Stimulated activated CD4-positive, alpha-beta T cell treated with anti-CD3 and anti-CD28 coated beads, Interleukin-4, amount 100 ng/mL, for 24 hours (primary cell): ENCODE measurements at places on chromosomes 5 and 9.

DNA sequence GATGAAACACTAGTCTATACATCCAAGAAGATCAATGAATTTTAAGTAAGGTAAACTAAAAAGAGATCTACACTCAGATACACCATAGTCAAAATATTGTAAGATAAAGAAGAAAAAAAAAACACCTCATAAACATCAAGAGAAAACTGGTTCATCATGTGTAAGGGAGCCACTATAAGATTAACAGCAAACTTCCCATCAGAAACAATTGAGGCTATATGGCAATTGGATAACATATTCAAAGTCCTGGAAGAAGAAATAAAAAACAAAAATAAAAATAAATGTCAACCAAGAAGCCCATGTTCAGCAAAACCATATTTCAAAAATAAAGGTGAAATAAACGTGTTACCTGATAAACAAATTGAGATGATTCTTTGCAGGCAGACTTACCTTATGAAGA lies 3.6 kb downstream of the OR13C8 start:
- DNase-seq = no peak

- DNase-seq = no peak
Measured at GRCh38 chr5:136984772-136985446, 514.2 kb downstream of the SPOCK1 start.

- DNase-seq = no peak
Measured at GRCh38 chr9:128138001-128138400, 10.5 kb upstream of the PTGES2 start.

DNA sequence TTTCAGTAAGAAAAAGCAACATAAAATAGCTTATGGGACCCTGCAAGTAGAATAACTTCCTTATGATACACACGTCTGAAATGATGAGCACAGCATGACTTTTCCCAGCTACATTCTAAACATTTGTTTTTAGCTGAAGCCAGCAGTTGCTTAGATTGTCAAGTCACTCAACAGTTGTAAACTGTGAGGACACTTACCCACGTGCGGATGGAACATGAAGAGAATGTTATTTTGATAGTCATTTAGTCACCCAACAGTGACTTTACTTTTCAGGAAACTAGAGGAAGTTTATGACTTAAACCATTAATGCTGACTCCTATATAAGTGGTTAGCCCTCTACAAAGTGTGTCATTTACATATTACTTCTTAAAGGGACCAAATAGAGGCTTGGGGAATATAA lies 3.0 kb downstream of the HACD4 start:
- peak; percentile 15 for DNase-seq

DNA sequence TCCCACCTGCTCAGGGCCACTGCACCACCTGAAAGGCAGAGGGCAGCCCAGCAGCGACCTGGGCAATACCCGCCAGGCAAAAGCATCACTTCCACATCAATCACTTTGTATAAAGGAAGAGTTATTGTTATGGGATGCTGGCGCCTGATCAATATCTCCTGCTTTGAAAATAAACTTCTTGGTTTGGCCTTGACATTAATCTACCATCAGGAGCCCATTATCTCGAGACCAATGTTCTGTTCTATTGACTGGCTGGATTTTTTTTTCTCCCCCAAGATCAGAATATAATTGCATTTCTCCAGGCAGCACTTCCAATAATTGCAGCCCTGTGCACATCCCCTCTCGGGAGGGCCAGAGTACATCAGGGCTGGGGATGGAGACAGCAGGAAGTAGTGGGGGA lies 44.4 kb upstream of the SAP30L start:
- DNase-seq = no peak

- DNase-seq = no peak
Measured at GRCh38 chr5:95797301-95797700, 25.2 kb downstream of the GLRX start.

- no peak for DNase-seq
Measured at GRCh38 chr5:13478831-13479465, 465.5 kb downstream of the DNAH5 start.

GRCh38 chr5:139601429-139601828 lies 40.3 kb downstream of the UBE2D2 start:
- no peak for DNase-seq

DNA sequence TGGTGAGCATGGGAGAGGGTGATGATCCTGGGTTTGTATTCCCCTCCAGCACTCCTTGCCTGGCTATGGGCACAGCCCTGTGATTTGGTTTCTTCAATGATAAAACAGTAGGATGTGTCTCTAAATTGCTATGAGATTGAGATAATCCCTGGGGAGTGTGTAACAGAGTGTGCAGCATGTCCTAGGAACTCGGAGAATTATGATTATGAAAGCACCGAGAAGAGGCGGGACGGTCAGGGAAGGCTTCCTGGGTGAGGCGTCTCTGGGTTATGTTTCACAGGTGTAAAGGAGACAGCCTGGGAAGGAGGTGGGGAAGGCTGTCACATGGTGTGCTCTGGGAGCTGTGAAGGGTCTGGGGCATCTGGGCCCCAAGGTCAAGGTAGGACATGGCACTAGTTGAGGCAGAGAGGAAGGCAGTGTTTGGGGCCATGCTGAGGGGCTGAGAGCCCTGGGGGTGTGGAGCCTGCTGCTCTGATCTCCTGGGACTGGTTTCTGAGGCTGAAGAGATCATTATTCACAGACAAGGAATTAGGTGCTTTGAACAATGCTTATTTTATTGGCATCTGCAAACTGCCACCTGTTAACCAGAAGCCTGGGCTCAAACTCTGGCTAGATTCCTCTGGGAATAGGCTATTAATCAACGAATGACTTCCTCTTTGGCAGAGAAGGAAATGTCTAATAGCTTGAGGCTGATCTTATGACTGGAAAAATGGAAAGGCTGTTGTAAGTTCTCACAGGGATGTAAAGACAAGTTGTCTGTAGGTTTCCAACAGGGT lies 73.8 kb upstream of the IL12B start:
- DNase-seq = no peak

GRCh38 chr5:96280946-96281393 lies 152.1 kb downstream of the PCSK1 start:
- no peak for DNase-seq

GRCh38 chr5:80754900-80755299 lies 100.1 kb upstream of the DHFR start:
- peak; percentile 56 for DNase-seq

- DNase-seq = no peak
Measured at GRCh38 chr9:109164042-109164441, 3.0 kb downstream of the FRRS1L start.

DNA sequence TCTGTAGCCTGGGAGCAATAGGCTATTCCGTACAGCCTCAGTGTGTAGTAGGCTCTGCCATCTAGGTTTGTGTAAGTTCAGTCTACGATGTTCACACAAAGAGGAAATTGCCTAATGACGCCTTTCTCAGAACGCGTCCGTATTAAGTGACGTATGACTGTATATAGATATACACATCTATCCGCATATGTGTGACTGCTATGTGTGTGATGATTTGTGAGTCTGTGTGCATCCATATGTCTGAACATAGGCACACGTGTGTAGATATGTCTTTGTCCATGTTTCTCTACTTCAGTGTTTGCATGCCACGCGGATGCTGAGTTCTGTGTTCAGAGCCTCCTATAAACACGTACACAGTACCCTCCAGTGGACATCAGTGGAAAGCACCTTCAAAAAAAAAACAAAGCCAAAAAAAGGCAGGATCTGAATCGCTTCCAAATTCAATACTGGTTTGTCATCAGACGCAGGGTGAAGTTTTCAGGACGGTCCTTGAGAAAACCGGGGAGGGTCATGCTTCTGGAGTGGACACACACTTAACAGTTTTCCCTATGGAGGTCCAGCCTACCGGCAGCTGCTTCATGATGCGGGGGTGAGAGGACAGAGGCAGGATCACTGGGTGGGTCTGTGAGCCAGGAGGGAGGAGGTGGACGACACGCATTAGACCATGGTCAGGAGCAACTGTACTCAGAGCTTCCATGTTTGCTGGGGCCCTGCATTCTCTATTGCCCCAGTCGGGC lies 29.5 kb upstream of the ALDH1B1 start:
- DNase-seq = no peak

DNA sequence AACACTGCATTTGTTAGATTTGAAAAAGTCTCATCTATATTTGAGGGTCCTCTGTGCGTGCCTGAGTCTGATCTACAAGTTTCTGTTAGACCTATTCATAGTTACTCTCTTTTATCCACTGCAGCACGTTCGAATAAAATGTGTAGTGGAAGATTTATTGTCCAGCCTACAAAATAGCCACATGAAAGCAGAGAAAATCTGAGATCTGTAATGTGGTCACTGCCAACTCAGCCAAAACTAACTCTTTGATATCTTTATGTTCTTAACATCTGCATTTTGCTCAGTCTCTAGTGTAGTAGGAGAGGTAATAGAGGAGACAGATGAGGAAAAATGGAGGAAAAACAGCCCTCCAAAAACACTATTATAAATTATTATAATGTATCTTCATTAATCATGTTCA lies 354.0 kb downstream of the NPR3 start:
- DNase-seq = no peak

DNA sequence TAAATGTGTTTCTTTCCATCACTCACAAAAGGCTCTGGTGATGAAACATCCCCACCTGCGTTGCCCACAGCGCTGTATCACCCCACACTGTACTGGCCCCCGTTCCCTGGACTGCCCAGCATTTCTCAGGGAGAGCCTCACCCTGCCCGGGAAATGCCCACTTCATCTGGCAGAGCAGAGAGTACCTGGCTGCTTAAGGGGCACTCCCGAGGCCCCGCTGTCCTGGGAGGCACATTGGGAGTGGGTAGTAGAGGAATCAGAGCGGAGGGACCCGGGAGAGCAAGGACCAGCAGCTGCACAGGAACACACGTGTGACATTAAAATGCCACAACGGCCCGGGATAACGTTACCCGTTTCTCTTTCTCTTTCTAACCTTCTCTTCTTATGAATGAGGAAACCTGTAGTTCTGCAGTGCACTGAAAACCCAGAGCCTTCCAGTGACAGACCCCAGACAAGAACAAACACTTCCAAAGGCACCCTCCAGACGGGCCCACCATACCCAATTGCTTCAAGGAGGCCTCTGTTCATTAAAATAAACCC lies 110.0 kb downstream of the ROR2 start:
- DNase-seq = no peak

GRCh38 chr5:167643631-167644280 lies 647.7 kb upstream of the WWC1 start:
- DNase-seq = no peak

DNA sequence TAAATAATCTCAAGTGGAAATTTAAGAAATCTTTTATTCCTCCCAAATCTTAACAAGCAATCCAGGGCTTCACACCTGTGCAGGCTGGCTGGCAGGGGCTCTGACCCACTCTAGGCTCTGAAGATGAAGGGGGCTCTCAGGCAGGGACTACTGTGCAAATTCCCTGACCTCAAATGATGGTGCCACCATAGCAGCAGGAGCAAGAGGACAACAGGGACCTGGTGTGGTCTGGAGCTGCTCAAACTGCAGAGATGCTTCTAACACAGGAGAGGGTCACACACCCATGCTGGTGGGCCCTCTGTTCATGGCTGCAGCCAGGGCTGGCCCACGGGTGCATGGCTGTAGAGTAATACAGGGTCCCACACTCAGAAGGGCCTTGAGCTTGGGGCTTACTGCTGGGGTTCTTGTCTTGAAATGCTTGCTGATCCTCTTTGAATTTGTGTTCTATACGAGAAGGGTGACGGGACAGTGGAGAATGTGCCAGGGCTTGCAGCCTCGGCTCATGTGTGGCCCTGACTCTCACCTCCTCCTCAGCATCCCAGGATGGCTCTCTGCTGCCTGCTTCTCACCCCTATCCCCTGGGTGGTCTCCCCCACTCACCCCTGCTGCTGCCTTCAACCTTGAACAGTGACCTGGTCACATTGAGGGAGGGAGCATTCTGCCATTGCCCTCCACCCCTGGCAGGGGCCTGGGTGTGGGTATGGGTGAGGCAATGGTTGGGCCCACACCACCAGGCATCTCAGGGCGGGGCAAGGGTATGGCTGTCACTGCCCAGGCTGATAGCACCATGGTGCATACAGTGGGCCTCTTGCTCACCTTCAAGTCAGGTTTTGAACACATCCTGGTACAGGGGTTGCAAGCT lies 191.7 kb downstream of the FSTL4 start:
- DNase-seq = peak; percentile 1

DNA sequence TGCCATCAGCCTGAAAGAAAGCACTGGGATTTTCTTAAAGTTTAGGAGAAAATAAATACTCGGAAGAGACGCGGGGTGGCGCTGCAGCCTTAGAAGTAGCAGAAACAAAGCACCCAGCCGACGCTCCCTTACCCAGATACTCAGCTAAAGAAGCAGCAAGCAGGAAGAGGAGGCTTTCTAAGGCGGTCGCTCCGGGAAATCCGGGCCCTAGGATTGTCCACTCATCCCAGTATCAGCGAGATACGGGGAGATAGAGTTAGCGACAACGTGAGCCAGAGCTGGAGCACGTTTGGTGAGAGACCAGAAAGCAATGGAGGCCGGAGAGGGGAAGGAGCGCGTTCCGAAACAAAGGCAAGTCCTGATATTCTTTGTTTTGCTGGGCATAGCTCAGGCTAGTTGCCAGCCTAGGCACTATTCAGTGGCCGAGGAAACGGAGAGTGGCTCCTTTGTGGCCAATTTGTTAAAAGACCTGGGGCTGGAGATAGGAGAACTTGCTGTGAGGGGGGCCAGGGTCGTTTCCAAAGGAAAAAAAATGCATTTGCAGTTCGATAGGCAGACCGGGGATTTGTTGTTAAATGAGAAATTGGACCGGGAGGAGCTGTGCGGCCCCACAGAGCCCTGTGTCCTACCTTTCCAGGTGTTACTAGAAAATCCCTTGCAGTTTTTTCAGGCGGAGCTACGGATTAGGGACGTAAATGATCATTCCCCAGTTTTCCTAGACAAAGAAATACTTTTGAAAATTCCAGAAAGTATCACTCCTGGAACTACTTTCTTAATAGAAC lies at the start of gene PCDHB2:
Gene PCDHB2, plus strand, starts transcription at position 135 of the 782 bp plus-strand sequence. Its CDS starts 176 bp downstream, at position 311.
- DNase-seq = no peak

- no peak for DNase-seq
Measured at GRCh38 chr9:70475211-70475610, 60.8 kb upstream of the KLF9 start.

- DNase-seq = no peak
Measured at GRCh38 chr5:107864793-107865192, 194.1 kb upstream of the EFNA5 start.

DNA sequence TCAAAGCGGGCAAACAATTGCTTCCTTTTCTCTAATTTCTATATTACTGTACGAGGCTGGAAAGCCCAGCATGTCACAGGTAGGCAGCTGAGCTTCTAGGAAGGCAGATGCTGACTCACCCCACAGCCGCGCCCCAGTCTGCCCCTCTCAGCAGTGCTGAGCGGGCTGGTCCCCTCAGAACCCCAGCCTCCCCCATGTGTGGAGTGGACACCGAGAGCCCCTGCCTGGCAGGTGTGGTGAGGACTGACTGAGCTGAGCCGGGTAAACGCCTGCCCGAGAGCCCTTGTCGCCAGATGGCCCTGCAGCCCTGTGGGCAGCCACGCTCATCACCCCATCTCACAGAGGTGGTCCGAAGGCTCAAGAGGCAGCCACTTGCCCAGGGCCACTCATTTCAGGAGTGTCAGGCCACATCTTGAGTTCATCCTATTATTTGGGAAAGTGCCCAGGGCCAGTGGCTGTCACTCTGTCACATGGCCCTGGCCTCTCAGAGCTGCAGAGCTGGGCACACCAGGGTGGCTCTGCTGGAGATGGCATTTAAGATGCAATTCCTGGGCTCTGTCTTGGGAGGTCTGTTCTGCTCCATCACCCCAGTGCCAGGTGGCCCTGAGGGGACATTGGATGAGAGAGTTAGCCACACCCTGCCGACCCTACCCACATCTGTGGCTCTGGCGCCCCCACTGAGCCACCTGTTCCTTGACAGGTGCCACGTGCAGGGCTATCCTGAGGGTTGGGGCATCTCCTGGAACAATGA lies 12.4 kb downstream of the CARD19 start:
- DNase-seq = peak; percentile 60
